ENCODE measurements at places on chromosomes 3 and 15.

GRCh38 chr3:56758539-56758981, 43.2 kb downstream of the ARHGEF3 start:
- DNase-seq = peak; percentile 67

GRCh38 chr3:37891227-37891626, 29.5 kb downstream of the CTDSPL start:
- DNase-seq = no peak

DNA sequence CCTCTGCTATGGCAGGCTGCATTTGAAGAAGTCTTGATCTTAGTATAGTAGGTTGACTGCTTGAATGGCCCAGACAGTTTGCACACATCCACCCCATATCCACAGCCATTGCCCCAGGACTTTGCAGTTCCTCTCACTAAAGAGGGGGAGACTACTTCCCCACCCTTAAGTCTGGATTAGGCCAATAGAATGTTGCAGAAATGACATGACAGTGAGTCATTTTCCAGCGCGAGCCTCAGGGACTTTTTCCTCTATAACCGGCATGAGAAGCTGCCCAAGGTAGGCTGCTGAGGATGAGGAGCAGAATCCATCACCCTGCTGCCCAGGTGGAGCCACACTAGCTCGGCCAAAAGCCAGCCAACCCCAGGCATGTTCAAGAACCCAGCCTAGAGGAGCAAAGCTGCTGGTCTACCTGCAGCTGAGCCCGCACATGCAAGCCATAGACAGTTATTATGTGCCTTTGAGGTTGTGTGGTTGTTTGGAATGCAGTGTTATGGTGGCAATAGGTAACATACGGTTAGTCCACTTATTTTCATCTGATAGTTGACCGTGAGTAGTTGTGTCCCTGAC, 113.9 kb downstream of the TLE3 start:
- DNase-seq = no peak

GRCh38 chr15:57263520-57263919, 112.8 kb upstream of the CGNL1 start:
- DNase-seq = no peak

DNA sequence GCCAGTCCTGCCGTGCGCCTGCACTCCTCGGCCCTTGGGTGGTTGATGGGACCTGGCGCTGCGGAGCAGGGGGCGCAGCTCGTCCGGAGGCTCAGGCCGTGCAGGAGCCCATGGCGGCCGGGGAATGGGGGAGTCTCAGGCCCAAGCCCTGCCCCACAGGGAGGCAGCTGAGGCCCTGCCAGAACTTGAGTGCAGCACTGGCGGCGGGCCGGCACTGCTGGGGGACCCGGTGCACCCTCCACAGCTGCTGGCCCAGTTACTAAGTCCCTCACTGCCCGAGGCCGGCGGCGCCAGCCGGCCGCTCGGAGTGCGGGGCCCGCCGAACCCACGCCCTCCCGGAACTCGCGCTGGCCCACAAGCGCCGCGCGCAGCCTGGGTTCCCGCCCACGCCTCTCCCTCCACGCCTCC, 190.9 kb upstream of the MME start:
- DNase-seq = no peak

- no peak for DNase-seq
Measured at GRCh38 chr3:158808697-158809096, 6.8 kb downstream of the MFSD1 start.

DNA sequence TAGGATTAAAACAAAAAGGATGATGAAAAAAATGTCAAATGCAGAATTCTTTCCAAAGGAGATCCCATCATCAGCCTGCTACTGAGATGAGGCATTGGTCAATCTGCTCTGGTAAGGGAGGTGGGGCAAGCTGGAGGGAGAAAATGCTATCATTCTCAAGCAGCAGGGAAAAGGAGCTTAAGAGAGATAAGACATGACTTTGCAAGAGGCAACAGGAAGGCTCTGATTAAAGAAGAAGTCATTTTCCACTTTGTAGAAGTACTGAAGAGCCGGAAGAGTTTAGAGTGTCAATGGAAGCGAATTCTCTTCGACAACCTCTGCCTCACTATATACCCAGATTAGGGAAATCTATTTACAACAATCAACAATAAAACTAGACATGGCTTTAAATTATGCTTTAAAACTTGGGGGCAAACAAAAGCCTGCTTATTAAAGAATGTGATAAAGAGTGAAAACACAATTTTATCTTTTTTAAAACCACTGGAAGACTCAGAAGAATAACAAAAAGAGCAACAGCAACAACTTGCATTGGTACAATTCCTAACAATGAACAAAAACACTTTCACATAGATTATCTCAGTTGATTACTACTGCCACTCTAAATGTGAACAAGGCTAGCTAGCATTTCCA, 81.8 kb upstream of the NANOGP8 start:
- DNase-seq = no peak

DNA sequence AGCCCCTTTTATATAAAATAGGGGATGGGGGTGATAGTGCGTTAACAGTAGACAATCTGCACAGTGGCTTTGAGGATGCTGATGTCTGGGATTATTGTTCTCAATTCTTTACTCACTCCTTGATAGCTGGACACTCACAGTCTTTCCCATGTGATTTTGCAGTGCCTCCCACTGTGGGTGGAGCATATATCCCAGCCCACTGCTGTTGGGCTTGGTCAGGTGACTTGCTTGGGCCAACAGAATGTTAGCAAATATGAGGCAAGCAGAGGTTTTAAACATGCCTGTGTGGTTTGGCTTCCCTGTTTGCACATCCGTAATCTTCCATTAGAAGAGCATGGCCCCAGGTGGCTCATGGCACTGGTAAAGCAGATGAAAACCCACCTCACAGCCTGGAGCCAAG, 46.5 kb downstream of the CPA3 start:
- DNase-seq = no peak

GRCh38 chr3:182364723-182365650, 428.3 kb upstream of the ATP11B start:
- DNase-seq = no peak

DNA sequence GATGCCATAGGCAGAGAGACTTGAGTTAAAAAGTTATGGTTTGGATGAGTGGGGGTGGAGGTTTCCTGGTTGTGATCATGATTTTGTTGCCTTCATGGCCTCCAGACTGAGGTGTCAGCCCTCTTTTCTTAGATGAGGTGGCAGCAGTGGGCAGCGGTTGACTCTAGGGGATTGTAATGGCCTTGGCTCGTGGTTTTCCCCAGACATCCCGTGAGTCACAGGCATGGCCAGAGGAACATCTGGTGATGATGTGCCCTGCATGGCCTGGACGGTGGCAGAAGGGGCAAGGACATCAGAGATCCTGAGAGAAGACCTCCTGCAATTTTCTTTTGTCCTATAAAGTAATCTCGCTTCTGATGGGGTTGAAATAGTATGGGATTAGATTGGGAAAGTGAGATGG, 12.4 kb downstream of the RETNLB start:
- no peak for DNase-seq

GRCh38 chr3:127755305-127755681, 67.0 kb downstream of the MGLL start:
- no peak for DNase-seq

DNA sequence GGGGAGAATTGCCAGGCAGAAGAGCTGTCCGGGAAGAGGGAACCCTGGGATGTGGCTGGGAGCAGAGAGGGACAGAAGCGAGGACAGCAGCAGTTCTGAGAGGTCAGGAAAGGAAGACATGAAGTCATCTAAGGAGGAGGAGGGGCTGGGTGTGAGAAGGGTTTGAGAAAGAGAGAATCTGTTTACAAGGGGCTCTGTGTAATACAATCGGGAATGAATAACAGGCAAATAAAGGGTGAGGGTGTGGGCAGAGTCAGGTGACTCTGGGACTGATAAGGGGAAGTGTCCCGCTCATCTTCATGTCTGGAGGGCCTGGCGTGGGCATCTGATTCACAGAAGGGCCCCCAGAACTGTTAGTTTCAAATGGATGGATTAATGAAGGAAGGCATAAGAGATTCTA, 191.3 kb downstream of the XXYLT1 start:
- no peak for DNase-seq

GRCh38 chr3:187112934-187113793, 26.1 kb downstream of the RPL39L start:
- DNase-seq = no peak

DNA sequence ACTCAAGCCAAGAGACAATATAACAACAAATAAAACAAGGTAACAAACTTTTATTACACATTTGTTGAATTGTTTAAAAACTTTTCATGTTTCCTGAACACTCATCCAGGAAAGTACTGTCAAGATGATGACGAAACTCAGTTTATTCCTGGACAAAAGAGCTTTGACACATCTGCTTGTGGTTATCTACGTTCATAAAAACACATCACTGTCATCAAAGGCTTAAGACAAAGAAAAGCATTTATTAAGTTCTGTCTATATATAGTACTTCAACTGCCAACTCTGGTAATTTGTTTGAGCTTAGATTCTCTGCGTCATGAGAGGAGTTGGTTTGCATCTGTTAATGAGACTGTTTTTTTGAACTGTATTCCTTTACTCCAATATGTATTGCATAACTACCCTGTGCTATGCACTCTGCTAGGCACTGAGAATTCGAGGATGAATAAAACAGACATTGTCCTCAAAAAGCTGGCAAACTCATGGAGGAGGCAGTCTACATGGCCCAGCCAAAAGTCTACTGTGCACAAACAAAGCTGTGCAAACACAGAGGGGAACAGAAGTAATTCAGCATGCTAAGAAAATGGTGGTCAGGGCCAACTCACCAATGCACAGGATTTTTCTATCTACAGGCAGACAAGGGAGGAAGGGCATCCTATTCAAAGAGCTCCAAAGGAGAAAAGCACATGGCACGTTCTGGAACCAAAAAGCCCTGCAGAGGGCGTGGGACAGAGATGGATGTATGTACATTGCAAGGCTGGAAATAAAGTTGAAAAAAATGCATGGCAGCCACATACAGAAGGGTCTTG, 21.5 kb downstream of the PLD1 start:
- no peak for DNase-seq

- DNase-seq = no peak
Measured at GRCh38 chr3:31775383-31775782, 205.7 kb downstream of the OSBPL10 start.

GRCh38 chr15:28918141-28918983, 32.6 kb downstream of the APBA2 start:
- DNase-seq = no peak

DNA sequence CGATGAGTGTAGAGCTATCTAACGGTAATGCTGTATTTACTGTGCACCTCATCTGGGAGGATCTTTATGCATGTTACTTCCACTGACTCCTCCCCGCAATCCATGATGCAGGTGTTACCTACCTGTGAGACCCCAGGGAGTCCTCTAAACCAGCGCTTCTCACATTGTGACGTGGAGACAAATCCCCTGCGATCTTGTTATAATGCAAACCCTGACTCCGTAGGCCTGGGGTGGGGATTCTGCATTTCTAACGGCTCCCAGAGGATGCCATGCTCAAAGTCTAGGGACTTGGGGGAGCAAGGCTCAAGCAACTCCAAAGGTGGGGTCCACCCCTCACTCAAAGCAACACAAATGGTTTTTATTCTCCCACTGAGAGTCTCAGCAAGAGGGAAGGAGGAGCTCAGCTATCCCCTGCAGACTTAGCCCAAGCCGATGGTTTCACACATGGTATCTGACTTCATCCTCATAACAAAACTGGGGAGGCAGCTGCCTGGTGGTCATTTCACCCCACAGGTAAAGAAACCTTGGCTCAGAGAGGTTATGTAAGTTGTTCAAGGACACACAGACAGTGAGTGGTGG, 63.6 kb downstream of the PCSK6 start:
- DNase-seq = no peak

DNA sequence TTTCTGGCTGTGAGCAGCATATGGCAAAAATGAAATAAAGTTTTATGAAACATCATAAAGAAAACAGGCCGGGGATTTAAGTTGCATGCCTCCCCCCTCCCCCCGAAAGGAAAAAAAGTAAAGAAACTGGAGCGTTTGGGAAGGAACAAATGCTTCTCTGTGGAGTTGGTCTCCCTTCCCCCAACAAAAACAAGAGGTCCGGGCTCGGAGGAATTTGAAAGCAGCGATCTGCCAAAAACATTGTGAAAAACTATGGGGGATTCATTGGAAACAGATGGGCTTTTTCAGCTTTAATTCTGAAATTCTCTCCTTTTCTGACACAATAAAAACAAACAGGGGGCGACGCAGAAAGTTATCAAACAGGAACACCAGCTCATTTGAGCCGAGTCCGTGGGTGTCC, 17.0 kb downstream of the RGMA start:
- DNase-seq = no peak

DNA sequence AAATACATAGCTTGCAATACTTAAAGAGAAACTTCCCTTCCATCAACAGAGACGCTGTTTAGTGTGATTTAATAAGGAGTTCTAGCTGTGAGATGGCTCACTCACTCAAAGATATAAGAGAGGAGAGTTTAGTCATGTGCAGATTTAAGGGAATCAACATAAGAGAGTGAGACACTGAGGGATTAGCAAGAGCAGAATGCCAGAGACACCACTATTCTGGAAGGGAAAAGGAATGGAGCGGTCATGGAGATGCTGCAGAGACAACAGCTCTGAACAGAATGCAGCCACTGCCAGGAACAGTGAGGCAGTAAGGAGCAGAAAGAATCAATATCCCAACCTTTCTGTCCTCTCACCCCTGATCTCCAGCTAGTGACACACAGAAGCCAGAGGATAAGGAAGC, 248.8 kb downstream of the MBNL1 start:
- DNase-seq = no peak

- no peak for DNase-seq
Measured at GRCh38 chr3:96259299-96259698, 555.1 kb upstream of the EPHA6 start.

DNA sequence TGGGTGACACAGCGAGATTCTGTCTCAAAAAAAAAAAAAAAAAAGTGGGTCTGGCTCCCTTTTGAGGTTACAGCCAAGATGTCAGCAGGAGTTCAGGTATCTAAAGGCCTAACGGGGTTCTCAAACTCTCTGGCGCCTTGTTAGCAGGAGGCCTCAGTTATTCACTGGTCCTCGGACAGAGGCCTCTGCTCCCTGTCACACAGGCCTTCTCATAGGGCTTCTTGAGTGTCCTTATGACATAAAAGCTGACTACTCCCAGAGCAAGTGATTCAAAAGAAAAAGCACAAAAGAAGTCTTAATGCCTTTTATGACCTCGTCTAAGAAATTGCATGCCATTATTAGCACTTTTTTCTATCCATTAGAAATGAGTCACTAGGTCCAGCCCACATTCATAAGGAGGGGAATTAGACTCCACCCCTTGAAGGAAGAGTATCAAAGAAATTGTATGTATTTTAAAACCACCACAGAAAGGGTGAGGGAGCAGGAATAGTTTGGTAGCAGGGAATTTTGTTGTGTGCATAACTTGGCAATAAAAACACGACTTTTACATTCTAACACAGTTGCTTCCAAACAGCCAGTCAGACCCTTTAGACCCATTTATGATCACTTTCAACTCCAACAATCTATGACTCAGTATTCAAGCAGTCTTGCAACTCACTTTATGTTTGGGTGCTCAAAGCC, 90.3 kb downstream of the MEX3B start:
- no peak for DNase-seq

- no peak for DNase-seq
Measured at GRCh38 chr3:165549665-165550064, 287.6 kb downstream of the BCHE start.

GRCh38 chr3:36776436-36776835, 12.1 kb upstream of the DCLK3 start:
- DNase-seq = no peak

- no peak for DNase-seq
Measured at GRCh38 chr3:170506556-170506955, 79.3 kb downstream of the SLC7A14 start.

GRCh38 chr3:52481819-52482521, 13.2 kb upstream of the STAB1 start:
- DNase-seq = no peak

GRCh38 chr15:80660119-80660518, 35.0 kb upstream of the ABHD17C start:
- no peak for DNase-seq
